ENCODE measurements at places on chromosomes 2 and 18.

DNA sequence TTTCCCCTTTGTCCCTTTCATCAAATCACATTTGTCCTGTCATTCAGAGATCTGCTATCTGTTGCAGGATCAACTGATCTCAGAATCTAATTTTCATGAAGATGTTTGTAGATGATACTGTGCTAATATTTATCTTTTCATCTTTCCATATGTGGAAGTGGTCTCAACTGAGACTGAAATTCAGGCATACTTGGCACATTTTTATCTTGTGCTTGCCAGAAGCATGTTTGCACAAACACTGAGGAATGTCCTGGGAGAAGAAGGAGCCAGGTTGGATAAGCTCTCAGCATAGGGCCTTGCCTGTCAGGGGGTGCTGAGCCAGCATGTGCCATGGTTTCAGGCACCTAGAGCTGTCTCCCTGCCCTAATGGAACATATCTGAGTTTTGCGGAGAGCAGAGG lies 24.5 kb upstream of the MMADHC start:
- DNase-seq = no peak

DNA sequence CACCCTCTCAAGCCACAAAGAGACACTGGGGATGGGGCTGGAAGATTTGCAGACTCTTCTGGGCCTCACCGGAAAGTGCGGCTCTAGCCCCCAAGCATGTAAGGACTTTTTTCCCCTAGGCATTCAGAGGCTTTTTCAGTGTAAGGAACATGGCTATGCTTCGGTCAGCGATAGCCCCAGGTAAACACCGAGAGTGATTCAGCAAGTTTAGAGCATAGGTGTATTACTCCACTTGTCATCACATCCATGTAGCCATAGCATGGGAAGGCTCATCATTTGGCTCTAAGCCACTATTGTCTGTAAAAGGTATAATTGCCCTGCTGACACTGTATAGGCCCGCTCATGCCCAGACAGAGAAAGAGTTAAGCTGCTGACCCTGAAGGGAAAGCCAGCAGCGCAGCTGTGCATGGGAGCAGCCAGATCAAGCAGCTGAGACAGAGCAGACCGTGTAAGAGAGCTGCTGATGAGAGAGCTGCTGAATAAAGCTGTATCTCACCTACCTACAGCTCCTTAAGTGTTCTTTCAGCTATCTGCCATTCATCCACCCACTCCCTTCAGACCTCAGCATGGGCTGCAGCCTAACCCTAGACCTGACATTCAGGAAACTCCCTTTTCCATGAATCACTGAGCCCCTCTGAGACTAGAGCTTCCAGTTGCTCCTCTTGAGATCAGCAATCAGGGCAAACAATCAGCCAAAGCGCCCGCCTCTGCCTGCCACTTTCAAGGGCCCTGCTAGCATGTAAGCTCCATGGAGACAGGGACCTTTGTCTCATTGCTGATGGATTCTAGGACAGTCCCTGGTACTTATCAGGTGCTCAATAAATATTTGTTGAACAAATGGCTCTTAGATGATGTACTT lies 25.5 kb downstream of the LGALSL start:
- DNase-seq = no peak

DNA sequence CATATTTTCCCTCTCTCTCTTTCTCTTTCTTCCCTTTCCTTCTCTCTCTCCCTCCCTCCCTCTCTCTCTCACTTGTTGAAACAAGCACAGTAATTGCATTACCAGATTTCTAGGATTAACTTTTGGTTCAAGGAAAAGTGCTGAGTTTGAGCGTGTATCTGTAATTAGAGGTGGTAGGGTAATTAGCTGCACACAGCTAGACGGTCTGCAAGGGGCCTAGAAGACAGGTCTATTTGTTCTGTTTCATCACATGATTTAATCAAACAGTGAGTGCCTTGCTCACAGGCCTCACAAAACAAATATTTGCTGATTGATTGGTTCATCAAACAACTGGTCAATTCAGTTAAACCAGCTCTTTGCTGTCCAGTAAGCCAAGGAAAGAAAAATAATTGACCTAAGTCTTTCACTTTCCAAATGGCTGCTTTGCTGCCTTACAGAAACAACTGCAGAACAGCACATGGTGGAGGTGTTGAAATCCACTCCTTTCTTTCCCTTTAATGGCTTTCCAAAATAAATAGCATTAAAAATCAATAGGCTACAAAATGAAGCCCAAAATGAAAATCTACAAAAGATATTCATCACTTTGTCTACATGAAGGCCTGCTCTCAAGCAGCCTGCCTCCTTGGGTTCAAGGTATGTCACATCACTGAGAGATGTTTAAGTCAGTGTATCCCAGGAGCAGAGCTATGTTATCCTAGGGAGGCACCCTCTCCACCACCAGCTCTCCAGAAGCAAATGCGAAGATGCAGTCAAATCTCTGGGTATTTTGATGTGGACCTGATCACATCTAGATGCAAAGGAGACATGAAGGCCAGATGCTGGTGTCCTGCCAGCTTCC lies 264.4 kb upstream of the SIX2 start:
- DNase-seq = no peak

DNA sequence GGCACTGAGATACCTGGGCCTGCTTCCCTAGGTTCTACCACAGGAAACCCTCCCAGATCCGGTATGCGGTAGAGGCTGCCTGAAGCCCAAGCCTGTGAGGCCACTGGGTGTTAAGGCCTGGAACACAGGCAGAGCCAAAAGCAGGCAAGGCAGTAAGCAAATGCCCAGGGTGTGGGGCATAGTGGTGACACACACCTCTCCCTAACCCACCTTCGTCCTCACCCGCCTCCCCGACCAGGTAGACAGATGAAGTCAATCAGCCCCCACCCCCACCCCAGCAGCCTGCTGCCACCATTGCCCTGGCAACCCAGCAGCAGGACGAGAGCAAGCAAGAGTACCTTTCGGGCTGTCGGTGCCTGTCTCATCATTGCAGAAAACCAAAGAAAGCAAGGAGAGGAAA lies 6.1 kb downstream of the DCTN1 start:
- DNase-seq = no peak

- no peak for DNase-seq
These were observed 21.2 kb downstream of the SCG2 start for GRCh38 chr2:223580951-223581350.

GRCh38 chr2:68909793-68910674 lies 38.8 kb upstream of the BMP10 start:
- DNase-seq = peak; percentile 44

GRCh38 chr2:220756653-220757052 lies 815.5 kb downstream of the EPHA4 start:
- no peak for DNase-seq
